ENCODE measurements at places on chromosomes 13 and 19. TPM values are rescaled to one million over a fixed set of nuclear protein-coding genes. Genes with fewer than 3 reads are reported as not detected.

DNA sequence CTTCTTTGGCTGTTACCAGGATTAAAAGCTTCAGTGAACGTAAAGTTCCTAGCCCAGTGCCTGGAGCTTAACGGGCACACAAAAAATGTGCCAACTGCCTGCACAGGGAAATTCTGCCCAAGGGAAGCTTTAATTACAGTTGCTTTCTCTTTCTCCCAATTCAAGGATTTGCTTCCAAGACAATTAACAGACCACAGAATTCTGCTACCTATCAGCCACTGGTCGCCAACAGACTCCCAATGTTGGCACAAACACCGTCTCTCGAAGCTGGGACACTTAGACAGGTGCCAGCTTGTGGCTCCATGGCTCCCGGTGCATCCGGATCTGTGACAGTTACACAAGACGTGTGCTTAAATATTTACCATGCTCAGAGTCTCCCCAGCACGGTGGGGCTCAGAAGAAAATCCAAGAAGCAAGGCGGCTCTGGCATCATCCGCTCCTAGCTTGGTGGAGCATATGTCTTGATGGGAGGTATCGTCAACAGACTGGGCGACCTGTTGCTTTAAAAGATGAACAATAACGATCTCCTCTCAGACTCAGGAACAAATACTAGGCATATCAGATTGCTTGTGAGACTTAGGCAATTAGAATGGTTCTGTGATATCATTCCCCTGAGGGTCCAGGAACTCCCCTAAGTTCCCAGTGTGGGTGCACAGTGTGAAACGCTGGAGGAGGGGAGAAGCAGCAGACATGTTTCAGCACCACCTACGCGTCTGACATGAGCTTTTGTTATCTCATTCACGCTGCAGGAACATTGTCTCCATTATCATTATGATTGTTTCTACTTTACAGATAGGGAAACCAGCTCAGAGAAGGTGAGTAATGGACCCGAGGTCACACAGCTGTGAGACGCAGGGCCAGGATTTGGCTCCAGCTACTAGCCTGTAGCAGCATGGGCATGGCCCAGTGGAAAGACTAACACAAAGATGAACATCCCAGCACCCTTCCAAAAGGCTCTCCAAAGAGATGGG is 61.6 kb downstream of the ALOX5AP start:
- H3K27me3 ChIP-seq, result no peaks in the 10 kb centered on the region
- H3K4me1 ChIP-seq, result peaks cover 16% of the 10 kb centered on the region
- H3K4me3 ChIP-seq, result no peak overlapping the region
- no peaks in the 10 kb centered on the region for H3K36me3 ChIP-seq

DNA sequence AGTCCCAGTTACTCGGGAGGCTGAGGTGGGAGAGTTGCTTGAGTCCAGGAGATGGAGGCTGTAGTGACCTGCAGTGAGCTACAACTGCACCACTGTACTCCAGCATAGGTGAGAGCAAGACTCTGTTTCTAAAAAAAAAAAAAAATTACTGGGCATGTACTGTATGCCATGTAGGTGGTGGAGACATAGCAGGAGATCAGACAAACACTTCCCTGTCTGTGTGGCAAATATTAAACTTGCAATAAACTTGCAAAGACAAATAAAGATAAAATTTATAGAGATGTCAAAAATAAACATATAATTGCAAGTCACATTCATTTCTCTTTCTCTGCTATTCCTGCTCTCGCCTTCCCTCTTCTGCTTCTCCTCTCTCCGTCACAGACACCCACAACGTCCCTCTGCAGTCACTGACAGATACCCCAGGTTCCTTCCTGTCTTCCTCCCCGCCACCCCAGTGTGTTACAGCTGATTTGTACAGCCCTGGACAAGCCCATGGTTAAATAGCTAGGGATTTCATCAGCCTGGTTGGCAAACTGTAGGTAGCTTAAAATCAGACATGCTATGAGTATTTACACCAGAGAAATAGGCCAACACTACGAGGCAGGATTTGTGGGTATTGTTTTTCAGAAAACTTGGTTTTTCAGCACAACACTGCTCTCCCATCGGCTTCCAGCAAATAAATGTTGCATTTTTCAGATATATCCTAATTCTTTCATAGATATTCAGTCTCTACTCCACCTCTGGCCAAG is 1.3 kb upstream of the CD177 start:
- DNase-seq, result no peak
- peaks cover 35% of the 10 kb centered on the region for H3K27me3 ChIP-seq
- no peaks in the 10 kb centered on the region for H3K36me3 ChIP-seq
- H3K4me3 ChIP-seq, result no peak overlapping the region

The ESD gene
- 112 TPM for total RNA-seq

The ARL11 gene
- total RNA-seq, result 0.19 TPM

The SIGLEC12 gene
- not detected for total RNA-seq
